ENCODE measurements at places on chromosomes 7 and 10.

GRCh38 chr10:52678611-52679010, 94.0 kb downstream of the MBL2 start:
- DNase-seq = no peak

- no peak for DNase-seq
Observed at GRCh38 chr10:109866168-109866994, 56.9 kb downstream of the XPNPEP1 start.

GRCh38 chr10:123331438-123331837, 177.2 kb downstream of the BUB3 start:
- no peak for DNase-seq

- no peak for DNase-seq
Observed at GRCh38 chr7:100102950-100103840, 1.8 kb downstream of the AP4M1 start.

- no peak for DNase-seq
Observed at GRCh38 chr7:7687800-7688199, 30.6 kb downstream of the RPA3 start.

- no peak for DNase-seq
Observed at GRCh38 chr7:77697535-77697831, 1.2 kb downstream of the RSBN1L start.

- no peak for DNase-seq
Observed at GRCh38 chr7:23369100-23369499, 70.0 kb downstream of the MALSU1 start.

- no peak for DNase-seq
Observed at GRCh38 chr10:124650263-124650662, 93.9 kb downstream of the FAM53B start.

- DNase-seq = no peak
Observed at GRCh38 chr10:75400771-75401568, 594 bp downstream of the ZNF503 start.

- DNase-seq = no peak
Observed at GRCh38 chr10:79153745-79154144, 85.0 kb downstream of the ZMIZ1 start.

DNA sequence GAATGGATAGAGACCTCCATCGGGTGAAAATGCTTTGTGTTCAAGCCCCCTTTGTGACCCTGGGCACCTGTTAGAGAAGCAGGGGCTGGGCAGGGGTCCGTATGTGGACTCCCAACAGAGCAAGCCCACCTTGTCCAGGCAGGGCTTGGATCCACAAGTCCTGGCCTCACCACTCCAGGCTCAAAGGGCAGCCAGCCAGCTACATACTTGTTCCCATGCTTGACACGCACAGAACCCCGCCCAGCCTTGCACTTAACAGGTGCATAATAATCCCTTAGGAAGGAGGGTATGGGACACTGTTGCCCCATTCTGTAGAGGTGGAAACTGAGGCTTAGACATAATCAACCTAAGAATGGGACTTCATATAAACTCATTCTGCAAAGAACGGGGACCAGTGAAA, 160.6 kb downstream of the PRKAG2 start:
- DNase-seq = no peak

DNA sequence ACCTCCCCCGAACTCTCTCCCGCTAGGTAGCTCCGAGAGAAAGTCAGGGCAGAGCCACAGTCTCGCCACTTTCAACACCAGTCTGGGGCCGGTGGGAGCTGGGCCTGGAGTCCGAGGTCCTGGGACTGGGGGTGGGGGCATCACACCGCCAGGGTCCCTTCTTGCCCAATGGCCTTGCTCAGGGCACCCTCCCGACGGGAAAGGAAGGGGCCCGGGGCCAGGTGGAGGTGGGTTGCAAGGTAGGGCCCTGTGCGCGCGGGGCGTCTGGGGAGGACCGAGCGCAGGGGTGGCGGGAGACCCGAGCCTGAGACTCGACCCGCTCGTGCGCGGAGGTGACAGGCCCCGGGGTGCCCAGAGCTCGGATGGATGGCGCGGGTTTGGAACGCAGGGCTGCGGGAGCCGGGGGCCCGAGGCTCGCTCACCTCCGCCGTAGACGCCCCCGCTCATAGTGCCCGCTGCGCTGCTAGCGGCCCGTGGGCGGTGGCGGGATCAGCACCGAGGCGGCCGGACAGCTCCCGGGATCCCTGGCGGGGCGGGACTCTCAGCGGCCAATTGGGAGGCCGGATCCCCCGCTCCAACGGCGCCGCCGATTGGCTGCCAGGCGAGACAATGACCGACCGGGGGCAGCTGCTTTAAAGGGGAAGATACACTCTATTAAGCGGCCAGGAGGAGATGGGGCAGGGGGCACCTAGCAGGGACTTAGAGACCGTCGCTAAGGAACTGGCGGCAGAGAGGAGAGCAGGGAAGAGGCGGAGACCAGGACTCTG, at the start of gene ACTL6B:
TSS of gene ACTL6B (minus strand) at position 541 of the 767 bp plus-strand sequence. CDS start at position 447, 94 bp downstream.
- peak; percentile 54 for DNase-seq

Data from stimulated activated CD4-positive, alpha-beta T cell treated with anti-CD3 and anti-CD28 coated beads, Interleukin-4, amount 100 ng/mL, for 24 hours (primary cell).